ENCODE measurements at places on chromosomes 11 and 22.

- DNase-seq = no peak
Observed at GRCh38 chr22:24290459-24290858, 19.8 kb downstream of the SPECC1L start.

DNA sequence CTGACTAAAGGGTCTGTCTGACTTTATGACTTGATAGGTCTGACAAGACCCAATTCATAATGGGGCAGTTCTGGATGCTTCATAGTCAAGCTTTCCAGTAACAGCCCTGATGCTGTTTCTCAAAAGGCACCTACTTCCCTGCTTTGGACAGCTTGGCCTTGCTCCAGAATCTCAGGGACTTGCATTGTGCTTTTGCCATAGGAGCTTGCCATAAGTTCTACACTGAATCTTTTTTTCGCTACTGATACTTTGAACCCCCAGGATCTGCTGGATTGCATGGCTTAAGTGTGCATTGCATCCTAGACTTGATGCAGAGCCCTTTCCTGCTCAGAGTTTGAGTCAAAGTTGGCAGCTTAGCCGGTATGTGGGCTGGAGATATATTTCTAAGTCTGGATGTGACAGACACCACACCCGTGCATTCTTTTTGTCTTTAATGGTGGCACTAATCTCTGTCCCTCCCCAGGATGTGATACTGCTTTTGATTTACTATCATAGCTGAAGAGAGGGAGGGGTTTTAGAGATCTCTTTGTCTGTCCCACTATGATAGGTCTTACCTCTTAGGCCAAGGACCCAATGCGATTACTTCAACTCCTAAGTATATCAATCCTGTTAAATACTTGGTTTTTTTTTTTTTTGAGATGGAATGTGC, 16.9 kb upstream of the SLC3A2 start:
- DNase-seq = no peak

DNA sequence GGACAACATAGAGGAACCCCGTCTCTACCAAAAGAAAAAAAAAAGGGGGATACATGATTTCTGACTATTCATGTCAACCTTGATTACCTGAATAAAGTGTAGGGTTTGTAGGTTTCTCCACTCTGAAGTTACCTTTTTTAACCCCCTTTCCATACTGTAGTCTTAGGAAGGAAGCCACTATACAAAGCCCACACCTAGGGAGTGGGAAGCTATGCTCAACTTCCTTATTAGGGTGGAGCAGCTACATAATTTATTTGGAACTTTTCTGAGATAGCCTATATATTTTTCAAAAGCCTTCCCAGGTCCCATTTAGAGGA, 582 bp upstream of the ATP6V1E1 start:
- no peak for DNase-seq

DNA sequence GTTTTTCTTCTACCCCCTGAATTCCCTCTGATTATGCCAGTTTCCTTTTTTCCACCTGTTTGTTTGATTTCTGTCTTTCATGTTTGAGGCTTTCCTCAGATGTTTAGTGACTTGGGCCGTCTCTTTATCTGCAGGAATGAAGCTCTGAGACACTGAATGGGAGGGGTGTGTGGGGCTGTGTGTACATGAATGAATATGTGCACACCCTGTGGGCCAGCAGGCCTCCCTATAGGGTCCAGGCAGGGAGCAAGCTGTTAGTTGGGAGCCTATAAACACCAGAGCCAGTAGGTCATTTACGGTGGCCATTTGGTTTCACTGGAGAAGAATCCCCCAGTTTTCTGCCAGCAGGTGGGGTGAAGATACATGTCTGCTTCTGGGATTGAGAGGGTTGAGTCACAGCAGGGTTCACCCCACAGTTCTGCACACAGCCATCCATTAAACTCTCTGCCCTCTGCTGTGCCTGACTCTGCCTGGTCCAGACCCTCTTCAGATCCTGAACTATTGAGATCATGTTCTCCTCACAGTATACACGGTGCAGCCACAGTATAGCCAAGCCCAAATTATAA, 34.8 kb downstream of the BARX2 start:
- no peak for DNase-seq

DNA sequence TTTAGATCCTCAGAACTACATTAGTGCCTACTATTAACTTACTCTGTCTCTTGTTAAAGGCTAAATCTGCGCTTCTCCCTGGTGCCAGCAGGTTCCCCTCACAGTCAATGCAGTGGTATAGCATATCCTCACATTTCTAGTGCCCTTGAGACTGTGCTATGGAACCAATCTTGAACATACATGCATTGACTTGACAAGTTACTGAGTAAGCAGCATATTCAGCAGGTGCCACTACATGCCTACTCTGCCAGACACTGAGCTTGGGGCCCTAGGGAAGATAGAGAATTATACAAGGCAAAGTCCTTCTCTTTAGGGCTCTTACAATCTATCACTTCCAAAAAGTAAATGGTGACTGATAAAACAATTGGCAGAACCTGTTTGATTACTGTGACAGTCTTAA, 3.2 kb downstream of the FUT4 start:
- no peak for DNase-seq

DNA sequence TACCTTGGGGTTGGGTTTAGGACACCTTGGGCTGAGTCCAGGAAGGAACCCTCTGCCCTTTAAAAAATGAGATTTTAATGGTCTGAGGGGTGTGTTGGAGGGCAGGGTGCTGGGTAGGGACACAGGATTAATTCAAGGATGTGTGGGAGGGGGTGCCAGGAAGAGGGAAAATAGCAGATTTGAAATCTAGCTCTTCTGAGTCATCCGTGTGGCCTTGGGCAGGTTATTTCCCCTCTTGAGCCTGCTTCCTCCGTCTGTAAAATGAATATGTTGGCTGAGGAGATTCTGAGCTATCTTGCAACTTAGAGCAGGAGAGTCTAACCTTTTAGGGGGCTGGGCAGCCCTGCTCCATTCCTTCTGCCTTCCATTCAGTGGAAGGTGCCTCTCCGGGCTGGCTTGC, 3.0 kb downstream of the TSPAN18 start:
- DNase-seq = no peak

GRCh38 chr11:27239305-27239942, 123.6 kb downstream of the CCDC34 start:
- DNase-seq = no peak

- DNase-seq = no peak
Observed at GRCh38 chr22:44542561-44543222, 44.7 kb upstream of the RTL6 start.
